Sigmoid colon (tissue), 7 donors: ENCODE measurements at places on chromosomes 1 and 21. TPM values are rescaled to one million over a fixed set of nuclear protein-coding genes. Genes with fewer than 3 reads are reported as not detected.

GRCh38 chr1:207088701-207089626, at the start of gene C4BPB:
Gene C4BPB (plus strand): TSS chr1:207088860. CDS start chr1:207089532, 672 bp downstream.
- DNase-seq: no peak
- no peak within 1 kb of the TSS for H3K4me3 ChIP-seq
- no peak within 1 kb of the TSS for H3K27ac ChIP-seq
- no peaks in the 10 kb centered on the region for H3K27me3 ChIP-seq
- no peaks in the 10 kb centered on the region for H3K4me1 ChIP-seq
- H3K36me3 ChIP-seq: no peaks in the 10 kb centered on the region

SLC1A7 gene
- total RNA-seq: 0.83 TPM

DNA sequence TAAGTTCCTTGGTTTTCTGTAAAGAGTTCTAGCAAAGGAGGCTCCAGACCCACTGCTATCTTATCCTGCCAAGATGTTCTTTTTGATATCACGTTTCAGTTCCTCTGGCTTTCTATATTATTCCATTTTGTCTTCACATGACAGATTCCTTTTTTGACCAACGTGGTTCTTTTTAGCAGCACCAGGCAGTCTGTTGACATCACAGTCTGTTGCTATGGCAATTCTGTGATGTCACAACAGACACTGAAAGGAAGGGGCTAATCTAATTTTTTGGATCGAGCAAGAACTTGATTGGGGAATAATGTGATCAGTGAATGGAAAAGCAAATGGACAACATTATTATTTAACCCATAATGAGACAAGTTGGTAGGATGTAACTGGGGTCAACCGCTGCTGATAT, 64.5 kb upstream of the GOLT1A start:
- no peak overlapping the region for H3K4me3 ChIP-seq
- H3K36me3 ChIP-seq: no peaks in the 10 kb centered on the region
- H3K27ac ChIP-seq: no peak overlapping the region
- H3K4me1 ChIP-seq: peaks cover 5% of the 10 kb centered on the region
- peaks cover 3% of the 10 kb centered on the region for H3K27me3 ChIP-seq
- peak; percentile 3 for DNase-seq

DNA sequence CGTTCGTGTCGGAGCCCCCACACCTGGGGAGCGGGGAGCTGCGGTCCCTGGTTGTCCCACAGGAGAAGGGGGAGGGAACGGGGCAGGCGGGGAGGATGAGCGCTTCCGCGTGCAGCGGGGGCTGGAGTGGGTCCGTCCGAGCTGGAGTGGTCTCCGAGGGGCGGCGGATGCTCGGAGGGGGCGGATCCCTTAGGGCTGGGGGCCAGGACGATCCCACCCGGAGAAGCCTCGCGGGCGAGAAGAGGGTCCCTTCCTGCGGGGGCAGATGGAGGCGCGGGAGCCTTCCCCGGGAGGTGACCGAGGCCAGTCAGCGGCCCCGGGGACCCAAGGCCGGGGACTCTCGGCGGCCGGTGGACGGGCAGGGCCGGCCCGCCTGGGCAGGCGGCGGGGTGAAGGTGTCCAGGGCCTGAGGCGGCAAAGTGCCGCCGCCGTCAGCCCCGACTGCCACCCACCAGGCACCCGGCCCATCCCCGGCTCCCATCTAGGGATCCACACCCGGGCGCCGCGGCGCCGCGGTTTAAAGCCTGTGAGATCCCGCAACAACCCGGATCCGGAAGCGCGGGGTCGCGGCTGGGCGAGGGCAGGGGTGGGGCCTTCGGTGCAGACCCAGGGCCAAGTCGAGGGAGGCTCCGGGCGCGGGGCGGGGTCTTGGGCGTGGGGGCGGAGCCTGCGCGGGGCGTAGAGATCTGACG, 5.3 kb upstream of the CCDC27 start:
- no peaks in the 10 kb centered on the region for H3K4me1 ChIP-seq
- peak overlapping the region; percentile 67 for H3K4me3 ChIP-seq
- DNase-seq: peak; percentile 93
- no peaks in the 10 kb centered on the region for H3K27me3 ChIP-seq
- H3K36me3 ChIP-seq: peaks cover 6% of the 10 kb centered on the region
- peak overlapping the region; percentile 78 for H3K27ac ChIP-seq

SPAG17 gene
- not detected for total RNA-seq

ATP6V1G3 gene
- total RNA-seq: not detected

PTPN22 gene
- total RNA-seq: 1.6 TPM

LINGO4 gene
- total RNA-seq: 0.16 TPM

CRYBG2 gene
- total RNA-seq: not detected

DNA sequence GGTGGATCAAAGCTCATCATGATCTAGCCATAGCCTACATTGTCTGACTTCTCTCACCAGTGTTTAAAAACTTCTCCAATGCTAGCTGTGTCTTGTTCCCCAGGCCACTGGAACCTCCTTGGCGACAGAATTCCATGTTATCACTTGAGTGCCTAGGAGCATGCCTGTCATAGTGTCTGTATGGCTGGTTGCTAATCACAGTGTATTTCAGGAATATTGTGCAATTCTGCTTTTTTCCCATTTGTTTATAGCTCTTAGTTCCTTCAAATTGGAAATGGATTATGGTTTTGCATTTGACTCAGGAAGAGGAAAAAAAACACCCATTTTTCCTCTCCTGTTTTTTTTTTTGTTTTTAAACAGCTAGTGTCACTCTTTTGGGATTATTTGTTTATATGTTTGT, 25.5 kb downstream of the ROR1 start:
- H3K4me1 ChIP-seq: peaks cover 38% of the 10 kb centered on the region
- H3K4me3 ChIP-seq: no peak overlapping the region

DNA sequence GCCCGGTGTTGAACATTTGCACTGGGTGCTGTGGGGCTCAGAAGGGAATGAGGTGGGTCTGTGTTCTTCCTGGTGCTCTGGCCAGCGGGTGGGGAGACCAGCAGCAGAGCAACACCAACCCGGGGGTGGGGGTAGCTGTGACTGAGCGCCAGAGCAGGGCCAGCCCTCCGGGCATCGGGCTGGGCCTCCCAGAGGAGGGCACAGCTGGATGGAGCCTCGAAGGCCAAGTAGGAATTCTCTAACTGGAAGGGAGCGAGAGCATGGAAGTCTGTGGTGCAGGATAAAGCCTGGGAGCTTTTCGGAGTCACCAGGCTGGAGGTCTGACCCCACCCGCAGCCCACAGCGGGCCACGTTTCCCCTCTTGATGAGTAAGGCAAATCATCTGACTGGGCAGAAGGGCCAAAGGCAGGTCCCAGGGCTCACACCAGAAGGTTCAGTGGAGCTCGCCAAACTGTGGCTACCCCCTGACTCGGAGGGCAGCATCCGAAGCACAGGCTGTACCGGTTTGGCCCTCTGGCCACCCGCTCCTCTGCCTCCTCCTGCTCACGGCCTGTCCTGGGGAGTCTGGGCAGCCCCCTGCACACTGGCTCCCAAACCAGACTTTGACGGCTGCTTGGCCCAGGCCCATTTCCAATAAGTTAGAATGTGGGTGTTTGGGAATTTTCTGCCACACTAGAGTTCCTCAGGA, 18.8 kb downstream of the SLC1A7 start:
- peak; percentile 91 for DNase-seq
- H3K36me3 ChIP-seq: no peaks in the 10 kb centered on the region
- no peaks in the 10 kb centered on the region for H3K27me3 ChIP-seq

GRCh38 chr1:205961991-205962820, 18.9 kb upstream of the SLC26A9 start:
- H3K27ac ChIP-seq: no peak overlapping the region
- H3K4me1 ChIP-seq: no peaks in the 10 kb centered on the region
- DNase-seq: no peak
- no peaks in the 10 kb centered on the region for H3K36me3 ChIP-seq
- no peaks in the 10 kb centered on the region for H3K27me3 ChIP-seq

GRCh38 chr1:98323906-98324358, 337.6 kb upstream of the SNX7 start:
- H3K4me1 ChIP-seq: no peaks in the 10 kb centered on the region
- no peak overlapping the region for H3K27ac ChIP-seq
- H3K4me3 ChIP-seq: no peak overlapping the region
- no peak for DNase-seq
- H3K27me3 ChIP-seq: no peaks in the 10 kb centered on the region
- no peaks in the 10 kb centered on the region for H3K36me3 ChIP-seq

GRCh38 chr1:186113461-186113860, 261.6 kb downstream of the TPR start:
- H3K27me3 ChIP-seq: no peaks in the 10 kb centered on the region
- no peak overlapping the region for H3K4me3 ChIP-seq
- DNase-seq: no peak
- peaks cover 5% of the 10 kb centered on the region for H3K36me3 ChIP-seq
- H3K4me1 ChIP-seq: no peaks in the 10 kb centered on the region

UAP1 gene
- total RNA-seq: 73.9 TPM

A3GALT2 gene
- not detected for total RNA-seq

DNA sequence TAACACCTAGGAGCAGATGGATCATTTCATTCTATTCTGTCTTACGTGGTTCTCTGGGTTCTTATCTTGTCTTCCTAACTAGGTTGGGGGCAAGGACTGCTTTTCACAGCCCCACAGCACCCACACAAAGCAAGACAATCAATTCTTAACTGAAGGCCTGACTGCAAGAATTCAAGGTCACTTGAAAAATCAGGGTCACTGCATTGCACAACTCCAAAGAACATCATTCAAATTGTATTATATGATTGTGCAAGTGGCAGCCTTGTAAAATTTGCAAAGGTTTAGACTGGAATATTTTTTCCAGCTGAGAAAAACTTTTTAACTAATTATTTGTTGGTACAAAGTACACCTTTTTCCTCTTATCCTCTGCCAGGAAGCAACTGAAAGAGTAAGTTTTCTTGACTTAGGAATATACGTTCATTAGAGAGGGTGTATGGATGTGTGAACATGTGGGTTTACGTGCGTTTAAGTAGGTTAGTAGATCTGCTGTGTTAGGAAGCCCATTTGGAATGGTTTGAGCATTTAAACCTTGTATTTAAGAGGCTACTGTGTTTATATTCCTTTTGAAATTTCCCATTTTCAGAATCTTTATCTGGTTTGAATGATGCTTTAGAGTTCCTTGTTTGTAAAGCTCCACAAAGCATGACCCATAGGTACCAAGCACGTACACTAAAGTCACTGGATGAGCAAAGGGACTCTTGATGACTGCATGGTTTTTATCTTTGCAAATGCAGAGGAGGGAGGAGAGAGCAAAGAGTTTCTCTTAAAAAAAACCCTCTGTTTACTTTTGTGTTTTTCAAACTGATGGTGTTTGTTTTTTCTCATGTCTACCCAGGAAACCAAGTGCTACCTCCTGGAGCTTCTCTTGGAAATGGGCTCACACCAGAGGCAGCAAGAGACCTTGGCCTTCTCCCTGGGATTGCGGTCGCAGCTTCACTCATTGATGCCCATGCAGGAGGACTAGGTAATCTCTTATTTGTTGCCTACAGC, 214.9 kb downstream of the FGGY start:
- DNase-seq: no peak
- no peaks in the 10 kb centered on the region for H3K27me3 ChIP-seq
- peak overlapping the region; percentile 31 for H3K27ac ChIP-seq
- no peaks in the 10 kb centered on the region for H3K36me3 ChIP-seq

DNA sequence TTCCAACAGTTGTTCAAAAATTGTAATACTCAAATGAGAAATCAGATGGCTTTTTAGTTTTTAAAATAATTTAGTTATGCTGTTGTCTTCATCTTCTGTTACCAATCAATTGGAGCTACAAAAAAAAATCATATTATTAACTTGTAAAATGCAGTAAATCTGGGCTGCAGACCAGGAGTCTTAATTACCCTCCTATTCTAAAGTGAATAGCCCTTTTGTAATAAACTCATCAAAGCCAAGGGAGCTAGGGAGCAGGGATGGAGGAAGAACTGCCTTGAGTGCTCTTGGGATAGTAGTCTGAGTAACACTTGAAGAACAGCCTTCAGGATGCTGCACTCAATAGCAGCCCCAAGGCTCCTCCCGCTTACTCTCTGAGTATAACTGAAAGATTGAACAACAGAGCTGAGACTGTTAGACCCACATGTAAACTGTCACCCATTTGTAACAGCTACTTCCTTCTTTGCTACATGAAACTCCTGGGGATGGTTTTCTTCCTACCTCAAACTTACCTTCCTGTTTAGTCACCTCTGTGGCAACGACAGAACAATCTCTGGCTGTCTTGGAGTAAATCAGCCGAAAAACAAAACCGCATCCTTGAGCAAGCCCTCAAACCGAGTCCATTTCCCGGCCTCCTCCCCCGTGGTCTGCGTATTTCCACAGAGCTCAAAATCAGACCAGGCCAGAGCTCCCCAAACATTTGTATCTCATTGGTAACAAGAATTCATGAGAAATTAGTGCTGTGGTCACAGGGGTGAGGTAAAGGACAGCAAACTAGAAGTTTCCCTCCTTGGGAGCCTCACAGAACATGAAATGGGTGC, 55.9 kb downstream of the CD58 start:
- H3K4me1 ChIP-seq: no peaks in the 10 kb centered on the region
- no peaks in the 10 kb centered on the region for H3K36me3 ChIP-seq
- no peak for DNase-seq
- no peak overlapping the region for H3K27ac ChIP-seq
- H3K27me3 ChIP-seq: no peaks in the 10 kb centered on the region

B3GALT5 gene
- 1.4 TPM for total RNA-seq

GRCh38 chr1:200907611-200908097, 13.0 kb downstream of the INAVA start:
- no peak overlapping the region for H3K4me3 ChIP-seq
- peak; percentile 32 for DNase-seq
- H3K27me3 ChIP-seq: no peaks in the 10 kb centered on the region
- no peaks in the 10 kb centered on the region for H3K4me1 ChIP-seq
- H3K36me3 ChIP-seq: no peaks in the 10 kb centered on the region
- H3K27ac ChIP-seq: no peak overlapping the region

- H3K27me3 ChIP-seq: no peaks in the 10 kb centered on the region
- H3K27ac ChIP-seq: no peak overlapping the region
- no peak overlapping the region for H3K4me3 ChIP-seq
- no peaks in the 10 kb centered on the region for H3K36me3 ChIP-seq
- DNase-seq: peak; percentile 40
- no peaks in the 10 kb centered on the region for H3K4me1 ChIP-seq
Measured at GRCh38 chr1:202251424-202252256, 58.0 kb downstream of the LGR6 start.

GRCh38 chr1:26359981-26360806, 6.3 kb upstream of the CRYBG2 start:
- DNase-seq: peak; percentile 63
- peaks cover 66% of the 10 kb centered on the region for H3K27me3 ChIP-seq
- no peak overlapping the region for H3K27ac ChIP-seq
- peaks cover 12% of the 10 kb centered on the region for H3K4me1 ChIP-seq
